ENCODE measurements at places on chromosomes 5 and 9. TPM values are rescaled to one million over a fixed set of nuclear protein-coding genes. Genes with fewer than 3 reads are reported as not detected.

DNA sequence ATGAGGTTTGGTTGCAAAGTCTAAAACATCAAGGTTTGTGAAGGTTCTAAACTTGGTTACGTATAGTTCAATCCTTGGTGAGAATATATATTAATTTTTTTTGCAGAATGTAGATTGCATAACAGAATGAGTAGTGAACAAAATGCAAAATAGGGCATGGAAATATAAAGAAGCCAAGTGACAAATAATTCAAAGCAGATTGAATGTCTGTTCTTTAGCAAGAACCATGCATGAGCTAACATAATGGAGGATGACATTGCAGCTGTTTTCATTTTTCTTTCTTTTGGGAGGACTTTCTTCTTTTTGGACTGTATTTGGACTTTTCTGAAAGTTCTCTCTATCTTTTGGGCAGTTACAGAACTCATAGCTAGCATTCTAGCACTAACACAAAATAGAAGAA is 194.8 kb upstream of the MRPS30 start:
- no peak for ATAC-seq

- ATAC-seq, result no peak
Observed at GRCh38 chr5:142807372-142807911, 37.3 kb downstream of the ARHGAP26 start.

- ATAC-seq, result no peak
Observed at GRCh38 chr5:43161244-43161643, 30.8 kb upstream of the NIM1K start.

GRCh38 chr9:90631964-90632363 is 10.7 kb downstream of the DIRAS2 start:
- no peak for ATAC-seq

DNA sequence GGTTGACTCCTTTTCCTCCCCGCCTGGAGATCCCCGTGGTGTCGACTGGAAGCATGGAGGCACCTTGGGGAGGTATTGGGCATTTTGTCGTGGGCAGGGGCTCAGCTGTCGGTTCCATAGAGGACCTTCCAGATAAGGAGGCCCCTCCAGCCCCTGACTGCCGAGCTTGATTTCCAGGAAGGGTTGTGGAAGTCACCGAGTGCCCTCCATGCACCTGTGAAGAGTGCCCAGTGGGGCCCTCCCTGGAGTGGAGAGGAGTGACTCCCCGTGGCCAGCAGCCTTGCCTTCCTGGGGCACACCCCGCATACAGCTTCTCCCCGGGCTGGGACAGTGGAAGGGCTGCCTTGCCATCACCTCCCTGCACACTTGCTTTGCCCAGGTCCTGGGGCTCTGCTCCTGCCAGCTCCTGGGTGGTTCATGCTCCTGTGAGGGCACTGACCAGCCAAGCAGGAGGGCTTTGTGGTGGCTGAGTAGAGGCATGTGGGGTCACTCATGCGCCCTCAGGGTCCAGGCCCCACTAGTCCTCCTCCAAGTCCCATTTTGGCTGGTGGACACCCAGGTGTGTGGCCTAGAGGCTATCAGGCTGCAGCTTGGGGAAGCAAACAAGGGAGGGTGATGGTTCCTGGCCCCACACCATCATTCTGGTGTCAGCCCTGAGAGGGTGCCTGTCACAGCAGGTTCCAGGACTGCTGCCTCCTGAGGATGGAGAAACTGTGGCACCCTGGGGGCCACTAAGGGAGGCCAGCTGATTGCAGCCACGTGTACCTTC is 133.0 kb downstream of the WNK2 start:
- no peak for ATAC-seq

GRCh38 chr5:174521449-174521848 is 202.9 kb upstream of the MSX2 start:
- no peak for ATAC-seq

The LCNL1 gene
- 0.09 TPM for total RNA-seq

The BAAT gene
- 0.23 TPM for total RNA-seq

Data from motor neuron (in vitro differentiated cells).